COLO829 (cell line): ENCODE measurements at places on chromosomes 13 and 19.

- DNase-seq = no peak
These were observed 67.1 kb upstream of the KPNA3 start for GRCh38 chr13:49859560-49859959.

- DNase-seq = no peak
These were observed 727.6 kb upstream of the ARGLU1 start for GRCh38 chr13:107295416-107296140.

DNA sequence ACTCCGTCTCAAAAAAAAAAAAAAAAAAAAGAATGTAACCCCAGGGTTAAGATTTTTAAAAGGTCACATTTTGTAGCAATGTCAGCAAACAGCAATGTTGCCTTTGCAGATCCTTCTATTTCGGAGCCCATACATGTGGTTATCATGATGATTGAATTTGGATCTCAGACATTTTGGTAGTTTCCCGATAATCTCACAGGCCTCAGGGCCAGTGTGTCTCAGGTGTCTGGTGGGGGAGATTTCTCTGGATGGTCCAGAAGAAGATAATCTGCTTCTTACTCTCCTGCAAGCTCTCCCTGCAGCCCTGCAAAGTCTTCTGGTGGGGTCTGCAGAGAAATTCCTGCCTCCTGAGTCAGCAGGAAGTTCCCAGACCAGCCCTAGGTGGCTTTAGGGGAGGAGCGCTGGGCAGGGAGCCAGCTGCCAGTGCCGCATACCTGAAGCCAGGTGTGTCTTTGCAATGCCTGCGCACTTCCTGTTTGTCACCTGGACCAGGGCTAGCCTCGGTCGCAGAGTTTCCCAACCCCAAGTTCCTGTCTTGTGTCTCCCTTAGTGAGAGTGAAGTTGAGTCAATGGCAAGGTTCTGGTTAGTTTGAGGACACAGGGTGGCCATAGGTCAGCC, 1.4 kb downstream of the SH2D3A start:
- no peak for DNase-seq

DNA sequence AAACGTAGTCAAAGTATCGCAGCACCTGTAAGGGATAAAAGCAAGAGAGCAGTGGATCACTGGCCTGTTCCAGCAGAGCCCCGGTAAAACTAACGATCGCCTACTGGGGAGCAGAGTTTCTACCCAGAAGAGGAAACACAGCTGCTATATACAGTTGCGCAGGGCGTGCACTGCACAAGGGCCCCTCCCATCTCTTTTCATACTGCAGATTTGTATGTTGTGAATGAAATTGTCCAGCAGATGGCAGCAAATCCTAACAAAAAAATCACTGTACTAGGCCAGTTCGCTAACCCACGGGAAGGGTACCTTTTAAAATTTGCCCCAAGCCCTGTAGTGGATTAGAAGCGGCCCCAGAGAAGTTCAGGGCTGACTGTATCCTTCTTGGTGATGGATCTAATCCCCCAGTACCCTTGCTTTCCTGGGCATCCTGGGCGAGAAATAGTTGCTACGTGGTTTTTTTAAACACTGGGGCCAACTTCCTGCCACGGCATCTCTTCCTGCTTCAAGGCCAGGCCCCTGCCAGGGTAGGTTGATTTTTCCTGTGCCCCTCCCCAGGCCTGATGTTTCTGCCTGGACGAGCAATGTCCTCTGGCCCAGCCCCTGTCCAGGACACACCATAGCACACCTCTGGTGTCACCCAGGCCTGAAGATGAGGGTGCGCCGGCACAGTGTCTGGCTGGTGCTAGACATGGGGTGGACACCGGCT, 127.0 kb downstream of the IER2 start:
- peak; percentile 64 for DNase-seq

GRCh38 chr13:38090913-38091312, 221.3 kb upstream of the TRPC4 start:
- no peak for DNase-seq

GRCh38 chr13:109985871-109986450, 199.6 kb upstream of the IRS2 start:
- peak; percentile 44 for DNase-seq

- DNase-seq = no peak
These were observed 95.5 kb downstream of the WTIP start for GRCh38 chr19:34577056-34577455.

GRCh38 chr19:29690842-29691241, 24.2 kb downstream of the C19orf12 start:
- peak; percentile 51 for DNase-seq

- DNase-seq = no peak
These were observed 31.5 kb downstream of the ADGRE2 start for GRCh38 chr19:14746886-14747285.

DNA sequence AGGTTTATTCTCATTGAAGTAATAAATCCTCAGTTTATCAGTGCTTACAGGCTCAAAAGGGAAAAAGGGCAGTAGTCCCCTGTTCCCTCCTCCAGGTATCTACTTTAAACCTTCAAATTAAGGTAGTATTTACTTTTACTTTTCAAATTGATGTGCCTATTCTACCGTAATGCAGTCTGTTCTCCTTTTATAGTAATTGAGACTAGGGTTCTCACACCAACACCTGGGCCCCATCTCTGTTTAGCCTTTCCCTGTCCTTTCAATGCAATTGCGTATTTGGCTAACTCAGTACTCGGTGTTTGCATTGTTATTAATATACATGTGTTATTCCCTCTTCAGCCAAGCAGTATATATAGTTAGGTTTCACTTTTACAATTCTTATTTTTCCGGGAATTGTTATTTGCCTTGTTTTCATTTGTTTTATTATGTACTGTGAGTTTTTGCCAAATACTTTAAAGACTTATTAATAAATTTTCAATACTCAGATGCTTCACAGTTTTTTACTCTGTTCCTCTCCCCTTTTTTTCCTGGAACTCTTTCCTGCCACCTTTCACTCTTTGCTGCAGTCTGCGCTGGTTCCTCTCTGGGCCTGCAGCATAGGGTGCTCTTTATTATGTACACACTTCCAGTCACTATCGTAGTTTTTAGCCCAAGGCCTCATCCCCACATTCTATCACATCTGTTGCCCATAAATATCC, 30.3 kb downstream of the USPL1 start:
- DNase-seq = no peak

- no peak for DNase-seq
These were observed 7.6 kb downstream of the KANK3 start for GRCh38 chr19:8335343-8336071.

GRCh38 chr13:101053301-101054093, 362.8 kb downstream of the NALCN start:
- no peak for DNase-seq
